Activated CD4-positive, alpha-beta T cell treated with anti-CD3 and anti-CD28 coated beads for 24 hours (primary cell): ENCODE measurements at places on chromosomes 12 and 14.

GRCh38 chr12:39441963-39442830 lies 723 bp downstream of the KIF21A start:
- peak; percentile 37 for DNase-seq

DNA sequence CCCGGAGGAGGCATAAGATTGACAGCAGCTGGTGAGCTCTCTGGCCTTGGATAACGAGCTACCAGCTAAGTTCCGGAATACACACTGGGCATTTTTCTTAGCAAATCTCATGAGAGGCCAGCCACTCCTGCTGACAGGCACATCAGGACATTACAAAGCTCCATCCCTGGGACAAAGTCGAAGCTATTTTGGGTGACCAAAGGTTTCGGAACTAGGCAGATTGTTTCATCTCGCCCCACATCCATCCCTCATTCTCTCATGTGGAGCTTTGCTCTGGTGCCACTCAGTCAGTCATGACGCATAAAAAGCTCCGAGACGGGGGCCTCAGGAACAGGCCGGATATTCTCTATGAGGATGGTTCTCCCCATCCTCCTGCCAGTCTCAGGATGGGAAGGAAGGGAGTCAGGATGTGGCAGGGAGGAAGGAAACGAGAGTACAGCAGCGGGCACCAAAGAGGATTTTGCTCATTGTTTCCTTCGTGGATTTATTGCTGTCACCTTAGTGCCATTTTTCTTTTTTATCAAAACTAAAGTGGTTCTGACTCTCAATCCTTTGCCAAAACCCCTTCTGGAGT lies 253.1 kb upstream of the FKBP4 start:
- no peak for DNase-seq

- DNase-seq: peak; percentile 47
Measured at GRCh38 chr12:11836282-11837151, 187.0 kb downstream of the ETV6 start.

DNA sequence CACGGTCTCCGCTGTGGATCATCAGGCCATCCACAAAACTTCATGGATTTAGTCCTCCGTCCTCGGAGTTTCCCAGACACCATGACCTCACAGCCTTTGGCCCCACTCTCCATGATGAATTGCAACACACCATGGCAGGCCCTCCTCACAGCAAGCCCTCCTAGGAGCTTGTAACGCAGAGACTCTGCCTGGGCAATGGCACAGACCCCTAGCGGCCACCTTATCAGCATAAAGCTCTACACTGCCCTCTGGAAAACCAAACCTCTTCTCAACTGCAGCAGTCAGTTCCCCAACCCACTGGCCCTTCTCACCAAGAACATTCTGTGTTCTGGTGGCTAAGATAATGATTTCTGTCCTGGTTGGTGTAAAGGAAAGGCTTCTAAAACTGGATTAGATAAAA lies 238.4 kb upstream of the USP15 start:
- DNase-seq: no peak

- DNase-seq: no peak
Measured at GRCh38 chr14:92692822-92693226, 55.6 kb downstream of the LGMN start.

DNA sequence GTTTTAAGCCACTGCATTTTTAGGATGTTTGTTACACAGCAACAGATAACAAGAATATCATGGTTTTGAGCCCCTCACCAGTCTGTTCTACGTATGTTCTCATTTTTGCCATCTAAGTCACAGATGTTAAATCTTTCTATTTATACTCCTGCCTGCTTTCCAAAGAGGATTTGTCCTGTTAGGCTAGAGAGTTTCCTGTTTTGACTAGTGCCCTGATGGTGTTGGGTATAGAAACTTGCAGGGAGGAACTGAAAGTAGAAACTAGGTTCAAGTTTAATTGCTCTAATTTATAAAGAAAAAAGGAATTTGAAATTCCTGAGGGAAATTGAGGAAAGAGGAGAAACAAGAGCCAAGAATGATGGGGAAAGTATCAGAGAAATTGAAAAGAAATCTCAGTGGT lies 74.4 kb upstream of the COCH start:
- no peak for DNase-seq

- no peak for DNase-seq
Measured at GRCh38 chr14:78253986-78254385, 83.8 kb downstream of the NRXN3 start.

DNA sequence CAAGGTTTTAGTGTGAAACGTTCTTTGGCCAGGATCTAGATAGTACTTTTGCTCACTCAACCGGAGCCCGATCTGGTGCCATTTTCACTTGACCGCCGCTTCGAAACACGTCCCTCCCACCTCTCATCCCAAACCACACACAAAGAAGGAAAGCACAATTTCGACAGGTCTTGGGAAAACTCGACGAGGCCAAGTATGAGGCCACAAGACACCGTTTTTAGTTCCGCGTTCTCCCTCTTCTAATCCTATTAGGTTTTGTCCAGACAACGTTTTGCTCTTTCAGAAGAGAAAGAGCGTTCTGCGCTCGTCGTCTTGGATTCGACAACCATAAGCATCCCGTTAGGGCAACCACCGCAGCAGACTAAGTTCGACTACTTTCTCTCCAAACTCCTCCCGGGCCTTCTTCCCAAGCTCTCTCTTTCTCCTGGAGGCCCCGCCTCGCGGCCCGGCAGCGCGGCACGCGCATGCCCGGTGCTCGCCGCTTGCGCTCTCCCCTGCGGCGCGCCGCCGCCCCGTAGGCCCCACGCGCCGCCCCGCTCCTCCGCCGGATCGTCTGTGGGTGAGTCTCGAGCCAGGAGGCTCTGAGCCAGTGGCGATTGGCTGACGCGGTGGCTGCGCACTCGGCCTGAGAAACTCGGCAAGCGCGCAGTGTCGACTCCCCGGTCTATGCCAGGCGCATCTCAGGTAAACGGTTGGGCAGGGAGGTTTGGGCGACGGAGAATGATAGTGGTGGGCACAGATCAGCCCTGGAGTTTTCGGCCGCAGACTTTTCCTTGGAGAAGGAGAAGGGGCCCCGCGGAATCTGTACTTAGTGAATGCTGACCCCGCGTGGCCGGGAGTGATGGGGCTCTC lies at the start of gene MIPOL1:
MIPOL1 (plus strand) TSS at position 517 of the 852 bp plus-strand sequence. CDS start 49,952 bp downstream, outside the sequence.
- DNase-seq: no peak

DNA sequence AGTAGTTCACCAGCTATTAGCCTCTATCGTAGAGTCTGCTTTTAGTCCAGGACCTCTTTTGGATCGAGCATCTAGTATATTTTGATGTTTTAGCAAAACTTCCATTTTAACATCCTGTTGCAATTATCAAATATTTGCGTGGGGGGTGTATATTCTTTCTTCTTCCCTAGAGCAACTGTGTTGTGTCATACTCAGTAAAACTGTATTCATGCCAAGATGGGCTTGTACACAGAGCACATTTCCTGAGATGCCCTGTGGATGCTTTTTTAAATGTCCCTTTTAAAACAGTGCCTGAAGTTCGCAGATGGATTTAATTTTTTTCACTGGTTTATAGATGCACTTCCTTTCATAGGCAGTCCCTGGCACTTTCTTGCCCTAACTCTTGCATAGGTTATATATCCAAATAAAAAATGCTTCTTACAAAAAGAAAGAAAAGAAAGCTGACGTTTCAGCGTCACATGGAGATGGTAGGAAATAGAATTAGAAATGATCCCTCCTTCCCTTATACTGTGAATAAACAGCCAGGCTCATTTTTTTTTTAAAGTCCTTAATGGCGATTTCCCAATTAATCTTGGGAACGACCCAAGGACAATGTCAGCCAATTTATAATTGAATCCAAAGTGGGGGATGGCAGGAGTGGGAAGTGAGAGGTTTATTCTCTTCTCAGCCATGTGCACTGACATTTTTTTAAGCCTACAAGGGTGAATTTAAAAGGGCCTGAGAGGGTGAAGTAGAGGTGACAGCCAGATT lies 247.0 kb downstream of the SLC41A2 start:
- no peak for DNase-seq

DNA sequence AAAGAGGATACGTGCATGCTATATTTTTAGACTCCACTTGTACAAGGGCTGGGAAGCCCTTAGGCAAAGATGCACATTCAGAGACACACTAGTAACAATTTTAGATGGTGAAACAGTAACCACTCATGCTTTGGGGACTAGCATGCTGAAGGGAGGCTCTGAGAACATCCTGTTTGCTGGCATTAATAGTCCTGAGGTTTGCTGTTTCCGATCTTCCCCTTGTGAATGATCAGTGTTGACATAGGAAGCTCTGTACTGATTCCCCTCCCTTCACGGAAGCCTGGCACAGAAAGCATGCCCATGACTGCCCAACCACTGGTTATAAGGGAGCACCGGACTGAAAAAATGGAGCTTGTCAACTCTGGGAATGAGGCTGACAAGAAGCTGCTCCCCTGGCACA lies 164.6 kb downstream of the GCH1 start:
- no peak for DNase-seq

GRCh38 chr12:119700078-119700477 lies 32.1 kb downstream of the PRKAB1 start:
- DNase-seq: no peak

DNA sequence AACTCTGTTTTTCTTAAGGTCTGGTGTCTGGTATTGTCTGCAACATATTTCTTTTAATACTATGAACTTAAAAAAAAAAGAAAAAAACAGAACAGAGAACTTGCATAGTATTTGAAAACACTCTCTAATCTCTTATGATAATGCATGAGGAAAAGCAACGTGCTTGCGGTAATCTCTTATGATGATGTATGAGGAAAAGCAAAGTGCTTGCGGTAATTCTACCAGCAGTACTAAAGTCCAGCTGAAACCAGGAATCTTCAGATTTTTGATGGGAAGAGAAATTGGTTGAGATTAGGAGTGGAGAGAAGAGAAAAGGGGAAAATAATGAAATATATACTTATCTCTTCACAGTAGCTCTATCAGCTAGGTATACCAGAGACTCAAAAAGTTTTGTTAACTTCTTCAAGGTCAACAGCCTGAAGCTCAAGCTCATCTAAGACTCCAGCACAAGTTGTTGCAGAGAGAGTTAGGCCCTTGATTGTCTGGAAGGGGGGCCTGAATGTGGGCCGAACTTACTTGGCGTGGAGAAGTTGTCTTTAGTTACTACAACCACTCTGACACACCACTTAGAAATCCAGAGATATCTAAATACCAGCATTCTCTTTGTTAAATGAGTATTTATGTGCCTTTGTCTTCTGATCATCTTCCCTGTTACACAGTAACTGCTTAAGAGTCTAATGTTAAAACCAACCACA lies 240.4 kb downstream of the PRKD1 start:
- no peak for DNase-seq

DNA sequence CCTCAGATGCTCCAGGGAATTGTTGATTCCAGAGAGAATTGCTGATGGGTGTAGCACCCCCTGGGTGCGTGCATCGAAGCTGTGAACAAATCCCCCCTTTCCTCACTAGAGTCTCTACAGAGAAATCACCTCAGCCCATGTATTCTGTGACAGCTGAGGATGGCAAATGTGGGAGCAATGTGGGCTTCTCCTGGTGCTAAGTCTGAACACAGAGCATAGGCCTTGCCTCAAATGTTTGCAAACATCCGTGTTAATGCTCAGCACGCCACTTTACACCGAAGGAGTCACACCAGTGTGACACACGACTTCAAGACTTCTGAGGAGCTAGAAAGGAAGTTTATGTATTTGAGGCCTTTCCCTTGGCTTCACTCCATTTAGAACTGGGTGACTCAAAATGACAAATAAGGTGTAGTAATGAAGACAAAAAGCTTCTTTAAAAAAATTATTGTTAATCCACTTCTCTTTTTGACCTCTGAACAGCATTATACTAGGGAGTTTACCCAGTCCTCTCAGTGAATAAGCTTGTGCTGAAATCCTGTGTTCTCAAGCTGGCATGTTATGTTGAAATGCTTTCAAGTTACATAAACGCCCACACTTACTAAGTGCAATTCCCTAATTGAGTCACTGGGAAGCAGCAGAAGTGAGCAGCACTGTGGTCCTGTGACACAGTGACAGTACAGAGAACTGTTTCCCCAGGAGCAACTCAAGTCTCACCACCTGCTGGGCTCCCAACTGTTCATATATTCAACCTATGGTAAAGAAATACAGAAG lies 92.9 kb downstream of the FAR2 start:
- peak; percentile 2 for DNase-seq

- no peak for DNase-seq
Measured at GRCh38 chr12:112645586-112645985, 146.0 kb upstream of the RPH3A start.

DNA sequence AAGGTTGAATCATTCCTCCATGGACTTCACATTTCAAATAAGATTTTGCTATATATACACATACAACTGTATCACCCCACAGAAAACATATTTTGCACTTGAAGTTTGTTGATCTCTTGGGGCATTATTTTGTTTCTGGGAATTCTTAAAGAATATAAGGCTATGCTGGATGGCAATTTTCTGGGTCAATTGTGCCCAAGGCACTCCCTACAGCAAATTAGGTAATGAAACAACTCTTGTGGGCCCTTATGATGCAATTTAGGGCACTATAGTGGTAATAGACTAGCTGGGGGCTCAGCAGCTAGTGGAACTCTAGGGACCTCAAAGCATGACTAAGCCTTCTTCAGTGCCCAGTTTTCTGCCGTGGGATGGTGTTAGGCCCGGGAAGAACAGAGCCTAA lies 444.4 kb downstream of the NRXN3 start:
- no peak for DNase-seq

DNA sequence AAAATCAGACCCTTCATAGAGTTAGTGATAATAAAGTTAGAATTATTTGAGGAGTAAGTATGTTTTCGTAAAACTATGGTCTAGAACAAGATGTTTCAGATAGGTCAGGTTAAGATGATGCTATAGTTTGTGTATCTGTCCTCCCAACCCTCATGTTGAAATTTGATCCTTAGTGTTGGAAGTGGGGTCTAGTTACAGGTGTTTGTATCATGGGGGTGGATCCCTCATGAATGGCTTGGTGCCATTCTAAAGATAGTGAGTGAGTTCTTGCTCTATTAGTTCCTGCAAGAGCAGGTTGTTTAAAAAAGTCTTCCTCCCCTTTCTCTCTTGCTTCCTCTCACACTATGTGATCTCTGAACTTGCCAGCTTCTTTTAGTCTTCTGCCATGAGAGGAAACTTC lies 707.3 kb upstream of the FOXG1 start:
- DNase-seq: no peak

- no peak for DNase-seq
Measured at GRCh38 chr12:19891936-19892591, 452.8 kb downstream of the AEBP2 start.
